Calu3 (cell line): ENCODE measurements at places on chromosomes 1 and 21. TPM values are rescaled to one million over a fixed set of nuclear protein-coding genes. Genes with fewer than 3 reads are reported as not detected.

- no peak for DNase-seq
Measured at GRCh38 chr1:48571303-48571987, 99.4 kb upstream of the SPATA6 start.

GRCh38 chr1:158819461-158820443 is 11.4 kb upstream of the MNDA start:
- DNase-seq: no peak

GRCh38 chr1:220347654-220348175 is 75.5 kb upstream of the RAB3GAP2 start:
- no peak for DNase-seq

Gene HRNR
- not detected in 2 replicates for total RNA-seq

Gene EPHB2
- 15.6 and 19.3 TPM in 2 replicates for total RNA-seq

Gene PRRX1
- total RNA-seq: 1.8 and 3.0 TPM in 2 replicates
